Mesenteric fat pad (tissue), 1 donor: ENCODE measurements at places on chromosomes 3 and 15. TPM values are rescaled to one million over a fixed set of nuclear protein-coding genes. Genes with fewer than 3 reads are reported as not detected.
A peak's percentile ranks its signal among the peaks of the same experiment; 100 is the strongest.

GRCh38 chr3:157159037-157159761 lies 748 bp downstream of the CCNL1 start:
- DNase-seq, result no peak

DNA sequence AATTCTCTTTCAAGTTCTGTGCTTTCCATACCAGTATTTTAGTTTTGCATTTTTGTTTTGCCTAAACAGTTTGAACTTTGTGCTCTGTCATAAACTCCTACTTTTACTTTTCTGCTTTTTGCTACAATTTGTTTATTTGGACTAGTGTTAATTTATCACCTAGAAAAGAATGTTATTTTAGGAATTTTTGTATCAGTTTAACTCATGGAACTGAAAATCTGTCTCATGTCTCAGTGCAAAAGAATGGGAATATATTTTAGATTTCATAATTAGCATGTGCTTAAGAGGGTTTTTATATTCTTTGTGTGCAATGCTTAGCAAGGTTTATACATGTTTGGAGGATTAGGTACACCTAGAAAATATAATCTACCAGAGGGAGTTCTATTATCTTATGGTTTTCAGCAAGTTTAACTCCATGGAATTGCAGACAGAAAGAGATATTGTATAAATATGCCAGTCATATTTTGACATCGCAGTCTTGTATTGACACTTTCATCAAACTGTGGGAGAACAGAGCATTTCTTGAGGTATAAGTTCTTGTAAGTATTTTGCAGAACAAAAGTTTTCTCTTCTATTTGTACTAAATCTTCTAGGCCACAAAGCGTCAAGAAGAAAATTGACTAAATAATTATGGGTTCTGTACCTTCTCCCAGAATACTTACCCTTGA lies 409.9 kb downstream of the RBMS3 start:
- no peak for DNase-seq

DNA sequence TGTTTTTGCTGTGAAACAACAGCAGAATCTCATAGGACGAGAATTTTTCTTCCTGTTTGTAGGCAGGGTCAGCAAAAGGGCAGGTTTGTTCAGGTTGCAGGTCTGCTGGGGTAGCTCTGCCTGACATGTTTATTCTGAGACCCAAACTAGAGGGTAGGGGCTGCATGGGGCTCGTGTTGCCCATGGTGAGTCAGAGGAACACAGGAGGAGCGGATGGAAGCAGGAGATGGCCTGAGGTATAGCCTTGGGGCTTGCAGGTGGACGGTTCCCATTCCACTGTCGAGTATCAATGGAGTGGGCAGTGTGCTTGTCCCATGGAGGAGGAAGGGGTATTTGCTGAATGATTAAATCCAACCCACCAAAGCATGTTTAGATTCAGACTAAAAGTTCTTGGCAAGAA lies 138.9 kb downstream of the APBA2 start:
- DNase-seq, result peak; percentile 8

- DNase-seq, result no peak
Measured at GRCh38 chr15:69280783-69281182, 17.9 kb upstream of the PAQR5 start.

DNA sequence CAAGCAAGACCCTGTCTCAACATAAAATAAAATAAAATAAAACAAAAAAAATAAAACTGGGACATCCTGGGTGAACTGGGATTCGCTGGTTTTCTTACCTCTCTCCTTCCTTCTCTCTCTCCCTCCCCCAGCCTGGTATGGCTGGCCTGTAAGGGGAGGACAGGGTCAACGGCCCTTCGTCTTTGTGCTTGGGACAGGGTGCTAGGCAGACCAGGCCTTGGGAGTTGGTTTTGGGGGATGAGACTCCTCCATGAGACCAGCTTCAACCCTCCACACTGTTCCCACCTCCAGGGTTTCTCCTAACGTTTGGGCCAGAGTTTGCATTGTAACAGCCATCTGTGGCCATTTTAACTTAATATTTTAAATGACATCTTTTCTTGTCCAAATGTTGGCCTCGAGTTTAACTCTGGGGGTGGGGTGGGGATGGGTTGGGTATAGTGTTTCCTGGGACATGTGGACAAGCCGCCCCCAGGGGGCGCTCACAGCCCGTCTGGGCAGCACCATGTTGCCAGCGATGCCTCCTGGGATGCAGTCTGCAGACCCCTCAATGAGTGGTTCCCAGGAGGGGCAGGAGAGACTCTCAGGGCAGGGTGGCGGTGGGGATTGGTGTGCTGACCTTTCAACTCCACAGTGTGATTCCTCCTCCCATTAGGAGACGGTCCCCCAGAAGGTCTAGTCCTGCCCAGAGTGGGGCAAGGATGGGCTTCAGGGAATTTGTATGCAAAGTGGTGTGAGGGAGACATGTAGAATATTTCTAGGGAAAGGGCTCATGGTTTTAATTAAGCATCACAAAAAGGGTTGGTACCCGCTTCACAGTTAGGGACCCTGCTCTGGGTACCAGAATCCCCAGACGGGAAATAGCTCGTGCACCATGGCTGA lies 37.7 kb upstream of the LCTL start:
- no peak for DNase-seq

GRCh38 chr15:52523647-52524046 lies 5.0 kb downstream of the MYO5A start:
- no peak for DNase-seq

DNA sequence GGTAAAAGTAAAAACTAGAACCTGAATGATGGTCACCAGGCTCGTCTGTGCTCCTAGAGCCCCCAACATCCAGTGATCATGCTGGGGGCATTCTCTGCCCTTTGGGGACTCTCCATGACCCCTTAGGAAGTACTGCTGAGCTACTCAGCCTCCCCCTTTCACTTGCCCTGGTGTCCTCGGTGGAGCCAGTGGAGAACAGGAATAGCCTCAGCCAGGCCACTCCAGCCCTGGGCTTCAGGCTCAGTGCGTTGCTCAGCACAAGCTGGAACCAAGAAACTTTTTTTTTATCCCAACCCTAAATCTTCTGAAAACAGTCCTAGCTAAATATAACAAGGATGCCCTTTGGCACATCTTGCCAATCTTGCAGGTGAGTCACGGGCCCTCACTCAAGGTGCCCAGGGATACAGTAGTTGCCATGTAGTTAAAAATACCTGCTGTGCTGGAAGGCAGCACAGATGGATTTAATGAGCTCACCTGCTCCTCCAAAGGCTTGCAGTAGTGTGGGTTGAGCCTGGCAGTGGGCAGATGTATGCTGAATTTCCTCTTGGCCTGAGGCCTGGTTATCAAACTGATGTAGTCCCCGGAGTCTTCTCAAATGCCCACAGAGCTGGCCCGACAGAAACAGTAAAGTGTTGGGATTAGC lies 46.9 kb upstream of the TMEM158 start:
- DNase-seq, result no peak

DNA sequence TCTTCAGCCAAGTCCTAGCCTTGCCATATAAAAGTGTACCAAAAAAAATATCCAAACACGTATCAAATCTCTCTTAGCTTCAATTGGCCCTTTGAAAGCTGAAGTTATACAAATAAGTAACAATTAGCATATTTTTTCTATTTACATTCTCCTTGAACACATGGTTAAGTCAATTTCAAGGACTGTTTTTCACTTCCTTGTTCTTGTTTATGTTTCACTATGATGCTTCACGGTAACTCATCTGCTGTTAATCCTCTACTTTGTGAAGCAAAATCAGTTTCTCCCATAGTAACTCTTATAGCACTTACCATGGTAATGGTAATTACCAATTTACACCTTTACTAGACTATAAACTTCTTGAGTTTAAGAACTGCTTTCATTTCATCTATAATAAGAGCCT lies 10.6 kb upstream of the SPRED1 start:
- DNase-seq, result no peak

Gene WDR48
- 23.4 TPM for total RNA-seq

Gene RTP4
- total RNA-seq, result 1.6 TPM

Gene SQOR
- 62.1 TPM for total RNA-seq

Gene GHRL
- 2.1 TPM for total RNA-seq

Gene RLBP1
- total RNA-seq, result not detected

Gene CPEB1
- total RNA-seq, result 2.5 TPM
